ENCODE measurements at places on chromosomes 6 and 20. TPM values are rescaled to one million over a fixed set of nuclear protein-coding genes. Genes with fewer than 3 reads are reported as not detected.

ERVFRD-1 gene
- not detected for total RNA-seq

C6orf141 gene
- 20.9 TPM for total RNA-seq

SYCP2L gene
- 1.6 TPM for total RNA-seq

TTK gene
- 22.0 TPM for total RNA-seq

SIRPB2 gene
- not detected for total RNA-seq

GRIK2 gene
- total RNA-seq: 0.28 TPM

ZNF165 gene
- 0.97 TPM for total RNA-seq

NTSR1 gene
- 0.16 TPM for total RNA-seq

TNF gene
- total RNA-seq: 0.10 TPM

ASXL1 gene
- 32.2 TPM for total RNA-seq

CPNE5 gene
- total RNA-seq: 0.08 TPM

SLC26A8 gene
- total RNA-seq: not detected

CLVS2 gene
- total RNA-seq: not detected

PSMG4 gene
- total RNA-seq: 29.8 TPM

Data from A549 treated with RU486 at 1 μM for 4 hours (cell line).